NCI-H187 (cell line): ENCODE measurements at places on chromosomes 7 and 10.

GRCh38 chr10:123021517-123021916 lies 12.7 kb downstream of the ACADSB start:
- DNase-seq, result no peak

- DNase-seq, result no peak
Measured at GRCh38 chr10:89785095-89785494, 83.7 kb downstream of the KIF20B start.

DNA sequence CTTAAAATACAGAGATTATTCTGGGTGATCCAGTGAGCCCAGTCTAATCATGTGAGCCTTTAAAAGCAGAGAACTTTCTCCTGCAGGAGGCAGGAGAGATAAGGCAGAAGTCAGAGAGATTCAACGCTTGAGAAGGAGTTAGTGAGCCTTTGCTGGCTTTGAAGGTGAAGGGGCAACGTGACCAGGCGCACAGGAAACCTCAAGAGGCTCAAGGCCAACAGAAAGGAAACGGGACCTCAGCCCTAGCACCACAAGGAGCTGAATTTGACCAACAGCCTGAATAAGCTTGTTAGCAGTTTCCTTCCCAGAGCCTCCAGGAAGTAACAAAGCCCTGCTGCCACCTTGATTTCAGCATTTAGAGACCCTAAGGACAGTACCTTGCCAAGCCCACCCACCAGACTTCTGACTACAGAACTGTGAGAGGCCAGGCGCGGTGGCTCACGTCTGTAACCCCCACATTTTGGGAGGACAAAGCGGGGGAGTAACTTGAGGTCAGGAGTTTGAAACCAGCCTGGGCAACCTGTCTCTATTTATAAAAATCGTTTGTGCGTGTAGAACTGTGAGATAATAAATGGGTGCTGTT lies 87.3 kb upstream of the KAT6B start:
- DNase-seq, result no peak

GRCh38 chr10:12041766-12042408 lies 722 bp downstream of the UPF2 start:
- no peak for DNase-seq

DNA sequence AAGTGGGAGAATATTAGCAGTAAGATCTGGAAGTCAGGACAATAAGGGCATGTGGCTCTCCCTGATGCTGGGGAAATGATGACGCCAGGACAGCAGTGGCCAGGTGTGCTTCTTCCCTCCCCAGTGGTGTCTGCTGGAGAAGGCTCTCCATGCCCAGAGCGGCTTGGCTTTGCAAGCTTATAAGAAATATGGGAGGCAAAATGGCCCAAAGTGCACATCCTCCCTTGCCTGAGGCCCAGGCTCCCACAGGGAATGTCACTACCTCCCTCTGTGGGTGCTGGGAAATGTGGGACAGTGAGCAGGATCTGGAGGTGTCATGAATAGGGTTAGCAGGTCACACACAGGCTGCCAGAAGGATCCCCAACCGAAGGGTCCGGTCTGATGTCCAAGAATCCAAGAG lies 17.1 kb upstream of the ZNF488 start:
- no peak for DNase-seq

DNA sequence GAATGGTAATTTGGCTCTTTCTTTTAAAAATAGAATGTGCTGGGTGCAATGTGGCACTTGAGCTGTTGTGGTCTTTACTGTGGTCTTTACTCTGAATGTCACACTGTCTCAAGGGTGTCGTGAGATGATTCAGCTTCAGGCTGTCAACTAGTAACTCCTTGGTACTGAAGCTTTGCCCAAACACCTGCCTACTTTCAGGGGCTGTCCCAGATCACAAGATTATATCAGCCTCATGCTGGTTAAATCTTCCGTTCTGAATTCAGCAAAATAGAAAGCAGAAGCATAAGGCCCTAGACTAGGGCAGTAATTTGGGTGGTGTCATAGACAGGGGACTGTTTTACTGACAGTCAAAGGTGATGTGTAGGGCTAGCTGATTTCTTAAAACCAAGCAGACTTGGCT lies 110.9 kb downstream of the BAMBI start:
- no peak for DNase-seq

DNA sequence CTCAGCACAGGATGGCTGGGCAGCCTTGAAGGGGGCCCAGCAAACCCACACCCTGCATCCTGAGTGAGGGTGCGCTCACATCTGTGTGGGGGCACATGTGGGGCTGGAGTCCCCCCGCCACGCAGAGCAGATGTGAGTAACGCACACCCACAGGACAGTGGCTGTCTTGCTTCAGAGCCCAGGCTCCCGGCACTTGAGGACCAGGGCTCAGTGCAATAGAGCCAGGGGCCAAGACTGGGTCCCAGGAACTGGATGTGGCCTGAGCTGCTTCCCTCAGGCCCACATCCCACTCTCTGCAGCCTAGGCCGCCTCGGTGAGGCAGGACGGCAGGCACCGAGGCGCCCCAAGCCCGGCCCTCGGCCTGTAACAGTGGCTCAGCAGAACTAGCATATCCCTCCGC lies 159.9 kb downstream of the MAD1L1 start:
- no peak for DNase-seq

GRCh38 chr10:132444877-132445351 lies 47.9 kb downstream of the PWWP2B start:
- DNase-seq, result no peak

DNA sequence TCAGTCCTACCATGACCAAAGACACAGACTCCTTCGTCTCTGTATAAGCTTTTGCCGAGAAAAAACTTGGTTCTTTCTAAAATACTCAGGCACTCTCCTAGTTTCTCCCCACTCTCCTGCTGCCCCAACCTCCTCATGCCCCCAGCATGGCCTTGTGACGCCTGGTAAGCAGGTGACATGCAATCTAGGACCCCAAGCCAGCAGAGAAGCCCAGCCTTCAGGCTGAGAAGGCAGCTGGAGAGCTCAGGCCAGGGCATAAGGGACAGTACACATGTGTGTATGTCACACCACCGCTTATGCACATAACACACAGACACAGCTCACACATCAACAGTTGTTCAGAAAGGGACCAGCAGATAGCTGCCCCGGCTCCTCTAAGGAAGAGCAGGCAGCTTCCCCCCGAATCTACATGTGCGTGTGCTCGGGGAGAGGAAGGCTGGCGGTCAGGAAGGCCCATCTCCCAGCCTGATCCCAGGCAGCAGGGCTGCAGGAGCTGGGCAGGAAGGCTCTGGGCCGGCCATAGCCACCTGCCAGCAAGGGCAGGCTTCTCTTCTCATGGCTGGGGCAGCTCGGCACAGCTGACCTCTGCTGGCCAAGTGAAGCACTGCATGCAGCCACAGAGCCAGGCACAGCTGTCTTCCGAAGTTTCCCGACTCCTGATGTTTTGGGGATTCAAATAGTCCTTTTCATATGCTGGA lies 8.5 kb downstream of the DDX56 start:
- no peak for DNase-seq

- no peak for DNase-seq
Measured at GRCh38 chr10:794382-794956, 105.0 kb upstream of the DIP2C start.

GRCh38 chr7:127890726-127891125 lies 140.5 kb downstream of the LRRC4 start:
- no peak for DNase-seq
